Heart right ventricle (tissue), 16 donors: ENCODE measurements at places on chromosomes 7 and 10. TPM values are rescaled to one million over a fixed set of nuclear protein-coding genes. Genes with fewer than 3 reads are reported as not detected.

- H3K4me3 ChIP-seq, result peak overlapping the region; percentile 65
- H3K27ac ChIP-seq, result peak overlapping the region; percentile 23
- no peaks in the 10 kb centered on the region for H3K36me3 ChIP-seq
Measured at GRCh38 chr7:159143780-159144757, 598 bp downstream of the VIPR2 start.

GRCh38 chr7:116582806-116583444, 58.1 kb downstream of the CAV1 start:
- peaks cover 4% of the 10 kb centered on the region for H3K4me1 ChIP-seq
- no peak overlapping the region for H3K4me3 ChIP-seq
- H3K27ac ChIP-seq, result peak overlapping the region; percentile 80
- H3K36me3 ChIP-seq, result no peaks in the 10 kb centered on the region

NUTM2A gene
- total RNA-seq, result 1.1 TPM

DNA sequence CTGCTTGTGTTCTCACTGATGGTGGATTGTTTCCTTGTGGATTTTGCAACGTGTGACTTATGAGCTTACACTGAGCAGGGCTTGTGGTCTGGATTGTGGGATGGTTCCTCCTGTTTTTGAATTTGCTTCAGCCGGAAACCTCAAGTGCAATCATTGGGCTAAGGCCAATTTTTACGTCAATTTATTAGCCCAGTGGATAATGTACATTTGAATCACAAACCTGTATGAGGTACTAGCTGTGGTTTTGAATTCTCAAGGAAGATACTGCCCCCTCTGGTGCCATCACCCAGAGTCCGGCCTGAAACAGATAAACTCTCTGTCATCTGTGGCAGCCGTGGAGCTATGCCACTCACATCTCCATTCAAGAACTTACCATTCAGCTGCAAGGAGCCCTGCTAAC, 7.3 kb upstream of the ZNF777 start:
- peaks cover 24% of the 10 kb centered on the region for H3K36me3 ChIP-seq
- no peak overlapping the region for H3K27ac ChIP-seq
- peaks cover under 1% of the 10 kb centered on the region for H3K27me3 ChIP-seq
- H3K4me3 ChIP-seq, result no peak overlapping the region

RAMP3 gene
- 19.6 TPM for total RNA-seq

FOXI2 gene
- 0.07 TPM for total RNA-seq

AOC1 gene
- 0.87 TPM for total RNA-seq

GRCh38 chr10:89697946-89698345, 3.4 kb upstream of the KIF20B start:
- H3K4me3 ChIP-seq, result no peak overlapping the region
- H3K36me3 ChIP-seq, result no peaks in the 10 kb centered on the region
- H3K27me3 ChIP-seq, result no peaks in the 10 kb centered on the region
- peaks cover 7% of the 10 kb centered on the region for H3K4me1 ChIP-seq
- no peak for DNase-seq

DNA sequence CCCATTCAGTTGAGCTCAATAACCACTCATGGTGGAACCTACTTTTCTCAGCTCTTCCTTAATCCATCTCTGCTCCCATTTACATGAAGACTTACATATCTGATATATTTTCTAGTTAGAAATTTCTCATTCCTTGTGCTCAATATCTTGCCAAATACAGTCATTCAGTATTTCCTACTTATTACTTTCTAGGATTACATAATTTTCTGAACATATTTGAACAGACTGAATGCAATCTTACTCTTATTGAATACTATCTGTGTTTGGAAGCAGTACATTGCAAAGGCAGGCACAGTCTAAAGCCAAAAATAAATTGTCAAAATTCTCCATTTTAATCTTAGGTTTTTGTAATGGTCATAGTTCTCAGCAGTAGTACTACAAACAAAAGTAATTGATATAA, 126.0 kb downstream of the GNAI1 start:
- DNase-seq, result no peak
- H3K36me3 ChIP-seq, result no peaks in the 10 kb centered on the region
- H3K27me3 ChIP-seq, result no peaks in the 10 kb centered on the region
